ENCODE measurements at places on chromosomes 5 and 9.
A peak's percentile ranks its signal among the peaks of the same experiment; 100 is the strongest.

GRCh38 chr5:149433524-149434131 lies 54.5 kb upstream of the IL17B start:
- no peak for DNase-seq

DNA sequence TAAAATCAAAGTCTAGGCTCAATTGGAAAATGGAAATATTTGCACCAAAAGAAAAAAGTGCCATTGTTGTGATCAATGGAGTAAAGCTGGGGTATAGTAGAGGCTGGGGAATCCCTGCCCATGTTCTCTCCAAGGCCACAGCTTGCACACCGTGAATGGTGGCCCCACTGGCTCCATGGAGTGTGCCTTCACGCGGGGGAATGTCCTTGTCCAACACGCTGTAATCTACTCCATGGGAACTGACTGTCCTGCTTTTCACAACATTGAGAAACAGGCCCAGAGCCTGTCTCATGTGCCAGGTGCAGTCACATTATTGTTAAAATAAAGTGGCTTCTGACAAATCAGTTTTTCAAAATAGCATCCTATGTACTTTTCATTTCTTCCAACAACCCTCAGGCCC lies 33.1 kb upstream of the ITGA2 start:
- no peak for DNase-seq

GRCh38 chr5:147340941-147341340 lies 106.1 kb downstream of the STK32A start:
- no peak for DNase-seq

DNA sequence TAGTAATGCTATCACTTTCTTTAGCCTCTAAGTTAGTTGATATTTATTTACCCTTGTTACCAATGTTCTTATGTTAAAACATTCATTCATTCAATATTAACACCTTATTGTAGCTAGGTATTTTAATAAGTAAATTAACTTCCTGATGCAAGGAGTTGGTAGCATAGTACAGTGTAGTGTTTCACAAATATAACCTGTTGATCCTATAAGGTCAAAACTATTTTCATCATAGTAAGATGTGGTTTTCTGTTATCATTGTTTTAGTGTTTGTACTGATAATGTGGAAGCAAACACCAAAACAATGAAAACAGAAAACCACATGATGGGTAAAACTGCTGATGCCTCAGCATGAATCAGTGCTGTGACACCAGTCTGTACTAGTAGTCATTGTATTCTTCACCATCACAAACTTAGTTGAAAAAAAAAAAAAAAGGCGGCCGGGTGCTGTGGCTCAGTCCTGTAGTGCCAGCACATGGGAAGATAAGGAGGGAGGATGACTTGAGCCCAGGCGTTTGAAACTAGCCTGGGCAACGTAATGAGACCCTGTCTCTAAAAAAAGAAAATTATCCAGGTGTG lies 36.5 kb downstream of the ZCCHC7 start:
- no peak for DNase-seq

- no peak for DNase-seq
Measured at GRCh38 chr9:114250648-114251047, 72.2 kb upstream of the ORM1 start.

DNA sequence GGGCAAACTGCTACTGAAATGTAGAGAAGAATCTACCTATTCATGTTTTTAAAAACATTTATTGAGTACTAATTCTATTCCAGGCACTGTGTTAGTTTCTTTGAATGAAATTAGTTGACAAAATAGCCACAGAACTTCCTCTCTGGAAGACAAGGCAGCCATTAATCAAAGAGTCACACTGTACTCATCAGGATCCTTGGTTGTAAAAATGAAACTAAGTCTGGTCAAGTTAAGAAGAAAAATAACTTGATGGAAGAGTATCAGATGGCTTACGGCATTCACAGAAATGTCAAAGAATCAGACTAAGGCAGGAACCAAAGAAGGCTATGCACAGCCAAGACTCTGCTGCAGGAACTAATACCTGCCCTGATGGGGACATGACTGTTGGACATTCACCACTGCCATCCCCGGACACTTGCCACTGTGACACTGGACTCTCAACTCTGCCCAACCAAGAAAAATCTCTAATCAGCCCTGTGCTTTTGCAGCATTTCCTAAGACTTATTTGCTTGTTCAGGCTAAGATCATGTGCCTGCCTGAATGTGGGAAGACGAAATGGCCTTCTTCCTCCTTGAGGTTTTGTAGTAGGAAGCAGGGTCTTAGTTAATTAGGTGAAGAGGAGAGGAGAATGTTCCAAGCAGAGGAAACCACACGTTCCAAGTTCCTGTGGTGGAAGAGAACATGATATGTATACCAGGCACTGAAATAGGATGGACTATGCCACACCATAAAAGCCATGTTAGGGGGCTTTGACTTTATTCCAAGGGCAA lies 23.3 kb upstream of the NDUFB6 start:
- DNase-seq: no peak

DNA sequence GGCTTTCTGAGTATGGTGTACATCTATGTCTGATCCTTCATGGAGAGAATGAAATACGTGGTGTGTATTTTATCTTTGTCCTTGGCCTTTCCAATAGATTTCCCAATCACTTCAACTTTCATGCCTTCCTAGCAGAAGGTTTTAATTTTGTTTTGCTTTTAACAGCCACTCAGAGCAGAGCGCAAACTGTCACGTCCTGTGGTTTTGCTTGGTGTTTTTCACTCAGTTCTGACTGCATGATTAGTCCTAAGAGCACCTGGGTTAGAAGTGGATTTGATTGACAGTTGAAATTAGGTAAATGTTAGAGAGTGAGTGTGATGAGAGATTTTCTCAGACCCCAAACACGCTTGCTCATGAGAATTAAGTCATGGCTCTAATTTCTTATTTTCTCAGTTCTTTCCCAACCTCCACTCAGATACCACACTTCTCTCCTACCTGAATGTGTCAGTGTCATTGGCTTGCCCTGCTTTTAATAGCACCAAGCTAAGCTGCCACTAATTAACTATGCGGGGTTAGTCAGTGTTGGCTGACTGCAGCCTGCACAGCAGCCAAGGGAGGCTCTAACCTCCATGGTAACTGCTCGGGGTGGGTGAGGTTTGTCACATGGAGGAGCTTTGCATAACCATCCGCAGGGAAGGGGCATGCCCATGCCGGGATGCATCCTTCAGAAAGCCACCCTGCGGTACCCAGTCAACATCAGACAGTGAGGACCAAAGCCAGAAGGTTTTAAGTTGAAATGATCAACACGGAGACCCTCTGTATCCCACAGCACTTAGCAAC lies 173.4 kb downstream of the NR3C1 start:
- no peak for DNase-seq

GRCh38 chr9:124660341-124660801 lies 110.7 kb downstream of the NR6A1 start:
- no peak for DNase-seq

DNA sequence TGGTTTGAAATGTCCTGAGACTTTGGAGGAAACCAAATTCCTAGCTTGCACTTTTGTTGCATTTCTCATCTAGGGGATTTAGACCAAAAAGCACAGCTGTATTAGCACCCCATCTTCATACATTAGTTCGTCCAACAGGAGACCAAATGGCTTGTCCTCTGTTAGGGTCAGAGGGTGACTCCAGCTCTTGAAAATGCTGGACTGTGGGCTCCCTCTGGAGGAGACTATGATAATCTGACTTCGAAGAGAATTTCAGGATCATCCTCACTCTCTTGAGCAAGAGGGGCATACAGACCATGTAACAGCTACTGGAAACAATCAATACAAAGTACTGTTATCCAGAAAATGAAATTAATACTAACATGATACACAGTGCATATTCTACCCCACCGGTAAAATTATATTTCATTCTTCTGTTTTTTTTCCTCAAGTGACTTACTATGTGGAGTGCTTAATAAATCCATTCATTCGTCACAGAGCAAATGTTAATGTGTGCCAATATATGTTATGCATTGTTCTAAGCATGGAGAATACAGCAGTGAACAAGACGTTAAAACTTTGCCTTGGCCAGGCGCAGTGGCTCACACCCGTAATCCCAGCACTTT lies 63.7 kb upstream of the PPP2CA start:
- peak; percentile 30 for DNase-seq

DNA sequence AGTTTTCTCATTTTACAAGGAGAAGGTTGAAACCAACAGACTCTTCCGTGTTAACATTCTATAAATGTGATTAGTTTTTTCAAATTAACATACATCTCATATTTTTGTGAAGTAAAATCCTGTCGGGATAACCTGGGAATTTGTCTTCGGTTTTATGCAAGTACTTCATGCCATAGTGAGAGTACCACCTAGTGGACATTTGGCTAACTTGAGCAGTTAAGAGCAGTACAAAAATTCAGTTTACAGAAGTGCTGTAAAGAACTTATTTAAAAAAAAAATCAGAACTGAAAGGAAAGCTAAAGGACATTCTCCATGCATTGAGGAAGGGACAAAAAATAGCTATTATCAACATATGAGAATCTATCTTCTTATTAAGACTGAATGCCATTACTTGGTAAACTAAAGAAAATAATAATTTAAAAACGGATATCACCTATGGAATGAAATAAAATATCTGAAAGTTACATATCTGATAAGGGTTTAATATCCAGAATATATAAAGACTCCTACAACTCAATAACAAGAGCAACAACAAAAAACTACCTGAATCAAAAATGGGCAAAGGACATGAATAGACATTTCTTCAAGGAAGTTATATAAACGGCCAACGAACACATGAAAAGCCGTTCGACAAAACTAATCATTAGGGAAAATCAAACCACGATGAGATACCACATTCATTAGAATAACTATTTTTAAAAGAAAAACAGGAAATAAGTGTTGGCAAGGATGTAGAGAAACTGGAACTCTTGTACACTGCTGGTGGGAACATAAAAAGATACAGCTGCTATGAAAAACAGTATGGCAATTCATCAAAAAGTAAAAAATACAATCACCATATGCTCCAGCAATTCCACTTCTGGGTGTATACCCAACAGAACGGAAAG lies 117.0 kb upstream of the GNA14 start:
- no peak for DNase-seq

DNA sequence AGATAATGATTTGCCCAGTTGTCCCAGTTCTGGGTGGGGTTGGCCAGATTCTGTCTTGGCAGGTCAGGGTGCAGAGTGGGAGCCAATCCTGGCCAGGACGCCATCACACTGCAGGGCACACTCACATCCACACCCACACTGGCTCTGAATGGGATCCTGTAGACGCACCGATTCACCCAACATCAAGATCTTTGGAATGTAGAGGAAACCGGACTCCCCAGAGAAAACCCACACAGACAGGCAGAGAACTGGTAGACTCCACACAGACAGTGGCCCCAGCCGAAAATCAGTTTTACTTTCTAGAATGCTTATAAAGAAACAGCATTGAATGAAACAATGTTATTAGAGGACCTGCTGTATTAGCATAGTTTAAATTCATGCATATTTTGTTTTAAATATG lies 343.1 kb upstream of the DAB2 start:
- DNase-seq: no peak

- DNase-seq: no peak
Measured at GRCh38 chr9:87338088-87338989, 159.3 kb upstream of the DAPK1 start.

DNA sequence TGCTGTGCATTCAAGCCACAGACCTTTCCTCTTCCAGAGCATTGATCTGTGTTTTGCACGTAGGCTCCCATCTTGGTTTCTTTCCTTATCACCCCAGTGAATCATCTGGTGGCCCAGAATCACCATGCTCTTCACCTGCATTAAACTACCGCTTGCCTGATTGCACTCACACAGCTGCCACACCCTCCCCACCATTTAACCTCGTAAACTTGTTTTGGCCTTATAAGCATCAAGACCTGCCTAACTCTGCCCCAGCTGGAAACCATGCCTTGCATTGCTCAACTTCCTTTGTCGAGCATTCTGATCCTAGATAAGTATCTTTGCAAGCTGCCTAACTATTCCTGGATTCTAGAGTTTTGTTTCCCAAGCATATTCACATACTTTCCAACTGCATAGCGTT lies 369.6 kb upstream of the SEMA6A start:
- DNase-seq: no peak

All from effector memory CD8-positive, alpha-beta T cell (primary cell).